Activated T-cell treated with anti-CD3 and anti-CD28 coated beads, Interleukin-2, amount 50 U/mL, for 48 hours (primary cell): ENCODE measurements at places on chromosomes 12 and 14.

DNA sequence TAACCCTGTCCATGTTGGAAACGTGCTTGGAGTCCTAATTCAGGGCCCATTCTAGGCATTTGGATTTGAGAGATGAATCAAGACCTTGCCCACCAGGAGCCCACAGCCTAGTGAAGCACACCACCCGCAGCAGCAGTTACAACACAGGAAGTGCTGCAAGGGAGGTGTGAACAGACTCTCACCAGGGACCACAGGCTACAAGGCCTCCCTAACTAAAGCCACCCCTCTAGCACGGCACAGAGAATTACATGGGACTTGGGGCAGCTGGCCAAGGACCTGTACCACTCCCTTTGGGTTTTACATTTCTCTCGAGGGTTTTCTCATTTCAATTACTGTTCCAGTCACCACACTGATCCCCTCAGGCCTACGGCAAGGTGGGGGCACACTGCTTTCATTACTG, 49.5 kb upstream of the FOXN3 start:
- peak; percentile 48 for DNase-seq

DNA sequence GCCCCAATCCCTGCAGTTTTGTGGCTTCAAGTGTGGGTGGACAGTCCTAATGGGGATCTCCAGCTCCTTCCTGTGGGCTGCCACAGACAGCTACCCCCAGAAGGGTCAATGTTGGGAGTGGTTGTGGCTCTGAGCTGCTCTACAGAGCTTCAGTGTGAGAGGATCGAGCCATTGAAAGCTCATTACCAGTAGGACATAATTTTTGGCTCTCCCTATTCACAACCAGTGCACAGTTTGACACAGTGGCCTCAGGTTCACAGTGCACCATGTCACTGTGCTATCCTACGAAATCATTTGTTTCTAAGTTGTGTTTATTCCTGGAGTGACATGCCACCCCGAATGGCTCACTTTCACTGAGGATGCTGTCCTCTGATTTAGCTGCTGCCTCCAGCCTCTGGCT, 22.8 kb downstream of the TMBIM6 start:
- no peak for DNase-seq

DNA sequence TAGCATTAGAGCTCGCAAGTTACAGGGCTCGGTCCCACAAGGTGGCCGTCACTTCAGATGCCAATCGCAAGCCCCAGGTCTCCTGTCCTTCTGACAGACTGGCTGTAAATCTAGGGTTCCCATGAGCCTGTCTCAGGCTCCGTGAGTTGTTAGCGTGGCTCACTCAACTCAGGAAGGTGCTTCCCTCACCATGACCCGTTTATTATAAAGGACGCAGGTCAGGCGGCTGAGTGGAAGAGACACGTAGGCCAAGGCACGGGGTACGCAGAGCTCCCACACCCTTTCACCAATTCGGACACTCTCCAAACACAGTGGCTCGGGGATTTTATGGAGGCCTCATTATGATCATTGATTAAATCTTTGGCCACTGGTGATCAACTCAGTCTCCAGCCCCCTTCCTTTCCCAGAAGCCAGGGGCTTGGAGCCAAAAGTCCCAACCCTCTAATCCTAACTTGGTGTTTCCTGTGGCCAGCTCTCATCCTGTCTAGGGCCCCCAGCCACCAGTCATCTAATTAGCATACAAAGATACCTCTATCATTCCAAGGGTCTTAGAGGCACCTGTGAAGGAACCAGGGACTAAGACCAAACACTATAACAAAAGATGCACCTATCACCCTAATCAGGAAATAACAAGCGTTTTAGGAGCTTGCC, 25.8 kb upstream of the LRTM2 start:
- DNase-seq: no peak

- no peak for DNase-seq
Observed at GRCh38 chr12:121090586-121091514, 41.8 kb upstream of the P2RX7 start.

- no peak for DNase-seq
Observed at GRCh38 chr12:66692170-66692569, 13.3 kb upstream of the GRIP1 start.

- DNase-seq: no peak
Observed at GRCh38 chr12:120432772-120433525, 5.0 kb upstream of the COX6A1 start.

- DNase-seq: no peak
Observed at GRCh38 chr14:81366214-81366613, 33.9 kb downstream of the STON2 start.

- DNase-seq: no peak
Observed at GRCh38 chr14:80304125-80304766, 92.9 kb upstream of the DIO2 start.

GRCh38 chr14:50001999-50002925, 109.4 kb downstream of the ARF6 start:
- peak; percentile 77 for DNase-seq

GRCh38 chr12:54053003-54053750, 458 bp upstream of the HOXC4 start:
- no peak for DNase-seq

GRCh38 chr12:2540535-2540941, 254.2 kb upstream of the FKBP4 start:
- DNase-seq: no peak

GRCh38 chr14:99430491-99430890, 50.2 kb downstream of the SETD3 start:
- DNase-seq: peak; percentile 46

GRCh38 chr14:95196826-95197545, 39.7 kb upstream of the DICER1 start:
- no peak for DNase-seq

DNA sequence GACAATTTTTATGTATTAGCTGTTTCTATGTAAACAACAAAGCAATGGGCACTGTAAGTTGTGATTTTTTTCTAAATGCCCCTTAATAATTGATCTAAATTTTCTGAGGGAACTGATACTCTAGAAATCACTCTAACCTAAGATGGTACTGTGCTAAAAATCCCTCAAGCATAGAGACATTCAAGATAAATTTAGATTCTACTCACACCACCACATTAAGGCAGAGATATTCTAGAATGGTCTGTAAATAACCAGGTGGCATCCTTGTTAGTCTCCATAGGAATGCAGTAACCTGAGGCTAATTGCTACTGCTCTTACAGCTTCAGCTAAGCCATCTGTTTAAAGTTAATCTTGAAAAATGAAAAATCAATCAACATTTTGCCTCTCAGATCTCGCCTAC, 87.3 kb downstream of the SLC41A2 start:
- DNase-seq: no peak

DNA sequence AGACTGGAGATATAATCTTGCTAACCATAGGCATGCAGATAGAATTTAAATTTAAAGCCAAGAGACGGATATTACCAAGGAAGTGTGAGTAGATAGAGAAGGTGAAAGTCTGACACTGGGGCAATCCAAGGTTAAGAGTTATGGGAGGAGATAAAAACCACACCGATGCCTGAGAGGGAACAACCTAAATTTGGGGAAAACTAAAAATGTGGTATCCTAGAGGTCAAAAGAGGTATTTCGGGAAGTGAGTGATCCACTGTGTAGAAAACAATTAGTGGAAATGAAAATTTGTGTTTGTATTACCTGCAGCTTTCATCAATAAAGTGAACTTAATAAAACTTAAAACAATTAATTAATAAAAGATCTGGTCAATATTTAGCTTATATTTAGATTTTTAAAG, 269.0 kb upstream of the RPL10L start:
- DNase-seq: no peak

DNA sequence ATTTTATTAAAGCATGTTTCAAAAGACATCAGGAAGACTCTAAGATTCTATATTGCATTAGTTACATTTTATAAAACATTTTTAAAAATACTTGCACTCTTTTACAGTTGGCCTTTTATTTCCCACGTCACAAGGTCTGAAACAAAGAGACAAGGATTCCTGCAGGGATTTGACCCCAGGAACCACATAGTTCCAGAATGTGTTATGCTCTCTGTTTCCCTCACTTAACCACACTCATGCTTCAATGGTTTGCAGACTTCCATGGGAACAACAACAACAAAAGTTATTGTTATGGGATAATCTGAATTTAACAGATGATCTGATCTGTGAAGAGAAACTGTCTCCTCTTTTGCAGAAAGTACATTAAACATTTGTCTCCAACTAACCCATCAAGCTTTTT, 104.3 kb upstream of the PPFIA2 start:
- DNase-seq: no peak

DNA sequence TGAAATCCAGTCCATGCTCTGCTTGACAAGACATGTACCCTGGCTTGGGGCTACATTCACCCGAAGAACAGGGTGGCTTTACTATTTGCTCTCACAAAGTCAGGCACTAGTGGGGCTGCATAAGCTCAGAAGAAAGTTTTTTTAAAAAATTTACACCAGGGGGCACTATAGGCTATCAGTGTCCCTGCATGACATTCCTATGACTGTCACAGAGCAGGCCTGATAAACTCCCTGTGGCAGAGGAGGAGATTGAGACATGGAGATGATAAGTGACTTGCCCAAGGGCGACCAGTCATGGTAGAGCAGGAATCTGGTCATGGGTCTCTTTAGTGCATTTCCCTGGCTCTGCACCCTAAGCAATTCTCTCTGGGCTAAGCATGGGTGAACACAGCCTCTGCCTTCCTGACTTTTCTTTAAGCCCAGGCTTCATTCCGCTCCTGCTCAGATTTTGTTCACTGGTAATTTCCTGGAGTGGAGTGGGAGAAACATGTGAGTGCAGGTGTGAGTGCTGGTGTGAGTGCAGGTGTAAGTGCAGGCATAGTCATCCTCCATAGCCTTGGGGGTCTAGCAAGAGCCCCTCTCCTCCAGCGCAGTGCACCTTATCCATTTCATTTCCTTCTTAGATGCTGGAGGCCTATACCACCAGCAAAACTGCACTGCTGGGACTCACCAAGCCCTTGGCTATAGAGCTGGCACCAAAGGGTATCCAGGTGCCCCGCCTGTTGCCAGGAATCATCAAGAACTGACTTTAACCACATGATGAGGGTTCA, 91.6 kb downstream of the DHRS2 start:
- DNase-seq: no peak

DNA sequence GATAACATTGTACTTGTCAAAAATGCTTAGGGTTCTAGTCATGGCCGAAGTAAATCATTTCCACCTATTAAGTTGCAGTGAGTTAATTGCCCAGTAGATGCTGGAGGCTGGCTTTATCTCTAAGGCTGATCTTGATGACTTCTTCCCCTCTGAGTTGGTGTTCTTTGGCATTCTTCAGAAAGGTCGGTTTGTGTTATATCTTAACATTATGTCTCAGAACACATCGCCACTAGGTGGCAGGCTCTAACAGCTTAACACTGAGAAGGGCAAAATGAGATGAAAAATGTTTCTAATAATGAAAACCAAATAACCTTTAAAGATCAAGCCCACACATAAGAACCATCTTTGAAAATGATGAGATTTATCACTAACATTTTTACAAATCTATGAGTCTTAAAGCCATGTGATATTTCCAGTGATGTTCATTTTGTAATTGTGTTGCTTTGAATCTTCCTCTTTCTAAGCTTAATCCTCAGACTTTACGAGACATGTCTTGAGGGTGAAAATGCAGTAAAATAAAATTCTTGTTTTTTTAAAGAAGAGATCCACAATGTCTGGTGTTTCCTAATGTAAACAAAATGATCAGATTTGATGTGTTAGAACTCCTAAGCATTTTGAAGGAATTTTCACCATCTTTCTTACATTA, 28.6 kb downstream of the SUDS3 start:
- DNase-seq: peak; percentile 70

DNA sequence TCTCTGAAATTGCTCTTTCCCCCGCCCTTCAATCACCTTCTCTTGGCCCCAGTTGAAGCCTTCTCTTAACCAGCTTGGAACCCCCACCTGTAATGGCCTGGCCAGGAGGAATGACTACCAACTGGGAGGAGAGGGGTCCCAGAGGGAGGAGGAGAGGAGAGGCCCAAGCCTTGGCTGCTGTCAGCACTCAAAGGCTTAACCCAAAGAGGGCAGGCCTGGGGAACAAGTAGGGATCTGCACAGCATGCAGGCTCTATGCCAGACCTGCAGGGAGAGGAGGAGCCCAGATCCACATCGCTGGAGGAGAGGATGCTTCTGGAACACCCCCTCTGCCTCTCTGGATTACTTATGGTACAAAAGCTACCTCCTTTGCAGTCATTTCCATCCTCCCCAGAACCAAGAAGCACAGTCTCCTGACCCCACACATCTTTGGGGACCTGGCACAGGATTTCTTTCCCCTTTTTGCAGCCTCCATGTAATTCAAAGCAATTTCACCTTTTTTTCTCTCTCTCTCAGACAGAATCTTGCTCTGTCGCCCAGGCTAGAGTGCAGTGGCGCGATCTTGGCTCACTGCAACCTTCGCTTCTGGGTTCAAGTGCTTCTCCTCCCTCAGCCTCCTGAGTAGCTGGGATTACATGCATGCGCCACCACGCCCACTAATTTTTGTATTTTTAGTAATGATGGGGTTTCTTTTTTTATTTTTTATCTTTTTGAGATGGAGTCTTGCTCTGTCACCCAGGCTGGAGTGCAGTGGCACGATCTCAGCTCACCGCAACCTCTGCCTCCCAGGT, 6.2 kb downstream of the RARG start:
- no peak for DNase-seq

DNA sequence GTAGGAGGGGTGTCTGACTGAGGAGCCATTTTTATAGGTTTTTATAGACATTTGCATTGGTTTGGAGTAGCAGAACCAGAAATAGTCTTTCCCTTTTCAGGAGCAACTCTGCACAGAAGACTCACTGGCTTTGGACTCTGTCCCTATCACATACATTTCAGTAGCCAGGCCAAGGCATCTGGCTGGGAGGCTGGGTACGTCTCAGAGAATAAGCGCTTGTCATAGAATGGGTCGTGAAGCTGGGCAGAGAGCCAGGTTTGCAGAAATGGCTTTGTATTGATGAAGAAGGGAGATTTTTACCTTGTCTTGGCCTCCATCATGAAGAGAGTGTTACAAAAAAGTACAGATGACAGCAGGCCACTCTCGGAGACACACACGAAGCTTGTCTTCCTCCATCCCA, 98.6 kb downstream of the CACNA1C start:
- no peak for DNase-seq

- peak; percentile 96 for DNase-seq
Observed at GRCh38 chr12:55715833-55716581, at the start of gene BLOC1S1. Gene BLOC1S1, plus strand, starts transcription at chr12:55716046. Its CDS starts 6 bp downstream, at chr12:55716052.

DNA sequence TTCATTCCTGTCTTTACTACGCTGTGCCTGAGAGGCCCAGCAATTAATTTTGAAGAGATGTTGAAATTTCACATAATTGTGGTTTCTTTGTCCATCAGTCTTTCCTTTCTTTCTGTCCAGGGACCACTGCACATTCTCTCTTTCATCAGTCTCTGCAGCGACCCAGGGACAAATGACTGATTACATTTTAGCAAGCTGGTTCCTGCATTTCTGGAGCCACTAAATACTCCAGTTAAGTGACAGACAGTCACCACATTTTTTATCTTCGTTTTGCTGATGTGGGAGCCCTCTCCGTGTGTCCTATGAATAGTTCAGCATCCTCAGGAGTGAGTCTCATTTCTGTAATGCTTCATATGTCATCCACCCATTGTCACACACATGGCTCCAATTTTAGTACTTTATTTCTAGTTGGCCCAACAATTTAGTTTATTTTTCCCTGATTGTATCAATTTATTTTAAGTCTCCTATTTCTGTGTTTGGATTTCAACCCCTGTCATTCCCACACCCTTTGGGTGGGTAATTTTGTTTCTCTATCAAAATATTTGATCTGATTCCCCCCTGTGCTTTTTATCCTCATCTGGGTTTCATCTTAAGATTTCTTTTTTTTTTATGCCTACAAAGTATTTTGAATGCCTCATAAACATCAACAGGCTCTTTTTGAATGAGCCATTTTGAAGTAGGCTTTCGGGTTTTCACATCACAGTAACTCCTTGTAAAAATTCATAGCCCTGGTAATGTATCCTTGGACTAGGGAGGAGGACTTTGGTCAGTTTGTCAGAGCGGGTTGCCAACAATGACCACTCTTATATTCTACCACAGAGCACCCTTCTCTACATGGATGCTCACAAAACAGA, 1196.5 kb downstream of the GALC start:
- DNase-seq: no peak
